ENCODE measurements at places on chromosomes 3 and 15.

DNA sequence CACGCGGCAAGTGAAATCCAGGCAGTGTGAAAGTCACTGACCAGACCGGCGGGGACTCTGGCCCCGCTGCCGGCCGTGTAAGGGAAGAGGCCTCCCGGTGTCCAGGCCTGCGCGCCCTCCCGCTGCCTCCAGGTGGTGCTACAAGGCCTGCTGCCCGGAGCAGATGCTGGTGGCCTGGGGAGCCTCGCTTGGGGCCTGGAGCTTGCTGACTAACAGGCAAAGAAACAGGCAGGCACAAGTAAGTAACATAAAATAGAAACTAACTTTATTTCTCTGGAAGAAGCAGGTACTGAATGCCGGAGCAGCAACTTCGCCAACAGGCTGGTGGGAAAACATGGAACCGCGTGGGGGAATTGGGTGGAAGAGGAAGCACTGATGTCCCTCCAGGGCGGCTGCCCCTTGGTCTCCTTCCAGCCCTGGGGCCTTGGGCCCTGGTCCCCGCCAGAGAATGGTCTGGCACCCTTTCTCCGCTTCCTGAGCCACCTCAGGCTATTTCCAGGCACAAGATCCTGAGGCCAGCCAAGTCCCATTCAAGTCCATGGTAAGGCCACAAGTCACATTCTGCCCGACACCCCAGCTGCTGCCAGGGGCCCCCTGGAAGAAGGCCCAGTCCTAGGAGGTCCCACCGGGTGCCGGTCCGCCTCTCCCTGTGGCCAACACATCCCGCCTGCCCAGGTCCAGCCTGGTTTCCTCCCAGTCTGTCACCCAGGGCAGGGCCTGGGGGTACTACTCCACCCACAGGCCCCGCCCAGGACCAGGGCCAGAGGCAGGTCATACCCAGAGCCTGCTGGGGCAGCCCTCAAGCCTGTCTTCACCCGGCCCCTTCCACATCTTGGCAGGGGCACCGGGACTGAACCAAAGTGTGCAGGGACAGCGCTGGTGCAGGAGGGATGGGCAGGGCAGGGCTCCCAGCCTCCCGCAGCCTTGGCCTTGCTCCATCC, 45.0 kb downstream of the TNK2 start:
- DNase-seq = peak; percentile 83

DNA sequence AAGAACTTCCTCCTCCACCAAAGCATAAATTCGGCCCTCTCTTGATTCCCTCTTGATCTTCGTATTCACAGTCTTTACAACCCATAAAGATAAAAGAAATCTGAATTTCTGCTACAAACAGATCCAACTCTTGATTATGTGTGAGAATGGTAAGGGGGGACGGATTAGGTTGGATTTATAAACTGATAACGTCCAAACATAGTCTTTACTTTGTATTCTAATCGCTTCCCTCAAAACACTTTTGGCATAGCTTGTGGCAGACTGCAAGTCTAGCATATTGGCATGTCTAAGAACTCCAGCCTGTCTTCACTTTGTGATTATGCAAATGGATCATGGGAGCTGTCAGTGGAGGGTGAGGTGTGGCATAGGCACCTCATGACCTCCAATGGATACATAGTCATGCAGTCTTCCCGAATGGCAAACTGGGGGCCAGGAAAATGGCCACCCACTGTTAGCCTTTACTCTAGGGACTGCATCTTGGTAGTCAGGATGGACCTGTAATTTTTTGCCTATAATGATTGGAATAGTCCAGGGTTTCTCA, 24.3 kb upstream of the GPR171 start:
- peak; percentile 14 for DNase-seq

- DNase-seq = no peak
Measured at GRCh38 chr3:173886-174285, 22.7 kb upstream of the CHL1 start.

- DNase-seq = no peak
Measured at GRCh38 chr3:31974964-31975363, 6.1 kb downstream of the OSBPL10 start.

GRCh38 chr15:42548249-42549031, at the start of the genes HAUS2 and LRRC57:
TSS of gene HAUS2 (plus strand) at chr15:42548838. CDS start at chr15:42548873, 35 bp downstream.
TSS of gene LRRC57 (minus strand) at chr15:42548793. CDS start at chr15:42548434, 359 bp downstream.
- peak; percentile 96 for DNase-seq

GRCh38 chr3:77816366-77816765, 776.5 kb downstream of the ROBO2 start:
- no peak for DNase-seq

GRCh38 chr3:154956815-154957214, 123.3 kb upstream of the MME start:
- no peak for DNase-seq

DNA sequence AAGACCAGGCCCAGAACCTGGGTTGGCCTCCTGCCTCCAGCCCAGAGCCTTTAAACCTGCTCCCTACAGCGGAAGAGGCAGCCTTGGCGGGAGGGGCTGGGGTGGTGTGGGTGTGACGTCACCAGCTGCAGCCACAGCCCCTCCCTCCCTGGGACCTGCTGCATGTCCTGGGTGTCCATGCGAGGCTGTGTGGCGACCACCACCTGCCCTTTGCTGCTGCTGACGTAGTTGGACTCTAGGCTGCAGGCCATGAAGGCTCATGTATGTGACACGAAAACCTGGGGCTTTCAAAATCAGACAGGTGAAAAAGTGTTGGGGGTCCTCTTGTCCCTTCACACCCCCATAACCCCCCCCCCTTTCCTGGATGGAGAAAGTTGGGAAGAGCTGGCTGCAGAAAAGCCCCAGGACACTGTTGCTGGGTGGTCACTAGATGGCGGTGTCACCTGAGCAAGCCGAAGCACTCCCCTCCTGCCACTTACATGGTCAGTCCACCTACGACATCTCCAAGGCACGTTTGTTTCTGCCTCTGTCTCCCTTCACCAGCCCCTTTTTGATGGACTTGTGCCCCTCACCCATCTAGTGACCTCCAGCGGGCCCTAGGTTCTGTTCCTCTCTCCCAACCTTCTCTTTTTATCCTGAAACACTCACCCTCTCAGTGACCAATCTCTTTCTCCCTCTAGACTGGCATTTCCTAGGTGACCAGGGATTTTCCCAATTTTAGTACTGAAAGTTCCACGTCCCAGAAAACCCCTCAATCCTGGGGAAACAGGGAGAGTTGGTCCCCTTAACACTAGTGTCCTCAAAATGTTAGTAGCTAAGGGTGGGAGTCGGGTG, 35.2 kb downstream of the SLC6A20 start:
- DNase-seq = peak; percentile 61

- no peak for DNase-seq
Measured at GRCh38 chr3:12833222-12834161, 7.9 kb downstream of the RPL32 start.

GRCh38 chr3:157065201-157065600, 94.7 kb downstream of the CCNL1 start:
- DNase-seq = no peak

GRCh38 chr15:96237002-96237401, 93.5 kb upstream of the NR2F2 start:
- no peak for DNase-seq

DNA sequence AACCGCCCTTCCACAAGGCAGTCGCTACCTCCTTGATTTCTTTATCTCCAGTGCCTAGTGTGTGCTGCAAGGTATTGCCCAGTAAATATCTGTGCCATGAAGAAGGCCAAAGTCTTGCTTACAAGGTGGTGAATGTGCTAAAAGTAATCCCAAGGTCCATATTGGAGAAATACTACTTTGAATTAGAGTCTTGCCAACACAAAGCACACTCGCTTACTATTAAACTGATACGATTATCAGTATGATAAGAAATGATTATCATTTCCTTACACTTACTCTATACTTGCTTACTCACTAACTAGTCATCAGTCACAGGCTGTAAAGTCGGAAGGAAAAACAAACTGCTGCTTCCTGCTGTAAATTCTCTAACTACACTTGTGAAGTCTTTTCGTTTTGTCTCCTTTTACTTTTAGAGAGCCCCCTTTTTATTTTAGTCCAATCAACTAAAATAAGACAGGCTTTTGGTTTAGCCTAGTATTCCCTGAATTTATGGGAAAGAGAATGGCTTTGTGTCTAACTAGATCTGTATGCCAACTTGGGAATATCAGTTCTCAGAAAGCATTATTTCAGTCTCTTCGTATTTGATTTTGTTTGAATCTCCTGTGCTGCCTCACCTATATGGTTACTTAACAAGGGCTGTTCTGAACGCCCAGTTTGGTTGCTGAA, 107.1 kb upstream of the TSC22D2 start:
- DNase-seq = no peak
